ENCODE measurements at places on chromosomes 1 and 21. TPM values are rescaled to one million over a fixed set of nuclear protein-coding genes. Genes with fewer than 3 reads are reported as not detected.

RIIAD1 gene
- not detected for total RNA-seq

DNA sequence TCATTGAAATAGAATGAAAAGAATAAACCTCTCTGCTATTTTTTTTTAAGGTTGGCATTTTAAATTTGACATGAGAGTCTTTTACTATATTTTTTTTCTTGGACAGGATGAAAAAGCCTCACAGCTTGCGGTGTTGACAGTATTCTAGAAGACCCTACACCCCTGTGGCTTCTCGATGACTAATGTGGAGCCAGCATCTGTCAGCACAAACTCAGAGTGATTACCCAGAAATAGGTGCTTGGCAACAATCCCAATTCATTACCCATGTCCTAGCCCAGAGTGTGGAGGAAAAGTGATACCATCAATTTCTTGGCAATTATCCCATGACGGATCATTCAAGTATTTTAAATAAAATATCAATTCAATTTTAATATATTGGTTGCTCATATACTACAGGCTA lies 186.8 kb upstream of the MAP1LC3C start:
- DNase-seq, result no peak
- no peaks in the 10 kb centered on the region for H3K36me3 ChIP-seq
- no peak overlapping the region for H3K4me3 ChIP-seq
- H3K27me3 ChIP-seq, result no peaks in the 10 kb centered on the region

VWA5B1 gene
- not detected for total RNA-seq

DNA sequence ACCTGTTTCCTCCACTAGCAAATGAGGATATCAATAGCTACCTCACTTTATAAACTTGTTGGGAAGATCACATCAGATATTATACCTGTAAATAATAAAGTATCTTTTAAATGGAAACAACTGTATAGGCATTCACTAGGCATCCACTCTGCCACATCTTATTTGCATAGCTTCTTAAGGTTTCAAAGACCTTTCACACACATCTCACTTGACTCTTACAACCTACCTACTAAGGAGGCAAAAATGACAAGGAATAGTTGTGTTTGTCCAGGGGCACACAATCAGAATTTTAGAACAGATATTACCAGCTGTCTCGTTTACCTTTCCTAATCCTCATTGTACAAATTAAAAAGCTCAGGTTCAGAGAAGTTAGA lies 51.5 kb downstream of the VANGL2 start:
- no peaks in the 10 kb centered on the region for H3K36me3 ChIP-seq
- H3K27me3 ChIP-seq, result peaks cover 18% of the 10 kb centered on the region
- H3K27ac ChIP-seq, result no peak overlapping the region
- no peak for DNase-seq
- H3K4me3 ChIP-seq, result no peak overlapping the region
- no peaks in the 10 kb centered on the region for H3K4me1 ChIP-seq

DNA sequence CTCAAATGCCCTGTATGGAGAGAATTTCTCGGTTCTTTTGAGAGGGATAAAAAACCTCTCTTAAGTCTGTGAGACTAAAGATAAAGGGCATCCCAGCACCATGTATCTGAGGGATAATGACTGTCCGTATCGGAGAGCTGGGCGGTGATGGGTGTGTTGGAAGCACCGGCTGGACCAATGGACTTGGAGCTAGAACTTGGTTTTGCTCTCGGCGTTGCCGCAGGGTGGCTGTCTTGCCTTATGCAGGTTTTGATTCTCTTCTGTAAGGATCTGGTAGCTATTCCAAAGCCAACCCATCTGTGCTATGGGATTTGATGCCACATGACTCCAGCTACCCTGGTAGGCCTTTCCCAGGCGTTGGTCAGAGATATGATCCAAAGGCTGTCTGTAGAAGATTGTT lies 348.8 kb downstream of the KIF26B start:
- H3K4me3 ChIP-seq, result no peak overlapping the region
- no peak for DNase-seq
- no peaks in the 10 kb centered on the region for H3K4me1 ChIP-seq
- no peaks in the 10 kb centered on the region for H3K36me3 ChIP-seq
- no peaks in the 10 kb centered on the region for H3K27me3 ChIP-seq
- H3K27ac ChIP-seq, result no peak overlapping the region

DNA sequence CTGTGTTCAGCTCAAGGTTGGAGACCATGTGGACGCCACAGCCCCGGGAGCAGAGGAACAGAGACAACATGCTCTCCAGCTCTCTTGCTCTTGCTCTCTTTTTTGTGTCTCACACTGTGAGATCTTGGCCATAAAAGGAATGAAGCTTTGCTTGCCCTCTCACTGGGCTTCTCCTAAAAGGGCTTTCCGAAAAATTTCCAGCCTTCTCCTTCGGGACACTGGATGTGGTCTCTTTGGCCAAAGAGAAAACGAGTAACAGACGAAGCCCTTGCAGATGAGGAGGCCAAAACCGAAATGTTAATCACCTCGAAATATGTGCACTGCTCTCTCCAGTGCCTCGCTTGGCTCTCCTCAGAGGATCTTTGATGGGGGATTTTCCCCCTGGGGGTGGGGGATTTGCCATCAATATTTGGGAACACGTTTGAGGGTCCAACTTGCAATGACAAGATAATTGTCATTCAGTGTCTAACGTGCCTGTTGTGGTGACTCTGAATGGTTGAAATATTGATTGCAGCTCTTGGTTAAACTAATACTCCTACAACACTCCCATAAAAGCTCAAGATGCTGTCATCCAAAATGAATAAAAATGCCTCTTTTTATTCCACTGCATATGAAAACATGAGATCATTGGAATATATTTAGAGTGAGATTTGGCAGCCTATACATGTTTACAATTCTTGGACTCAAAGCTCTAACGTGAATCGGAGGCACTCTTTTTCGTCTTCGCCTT lies 68.6 kb upstream of the ANGPTL1 start:
- H3K27ac ChIP-seq, result no peak overlapping the region
- peaks cover 14% of the 10 kb centered on the region for H3K4me1 ChIP-seq
- peaks cover 8% of the 10 kb centered on the region for H3K27me3 ChIP-seq
- H3K4me3 ChIP-seq, result no peak overlapping the region
